Left kidney (tissue), 8 donors: ENCODE measurements at places on chromosomes 5 and 9. TPM values are rescaled to one million over a fixed set of nuclear protein-coding genes. Genes with fewer than 3 reads are reported as not detected.
A peak's percentile ranks its signal among the peaks of the same experiment; 100 is the strongest.

Gene SNAPC4
- 13.6 TPM for polyA plus RNA-seq

Gene SLC25A2
- 0.23 TPM for polyA plus RNA-seq

Gene SPINK4
- polyA plus RNA-seq: not detected

Gene SGCD
- 4.0 TPM for polyA plus RNA-seq

Gene ACOT12
- polyA plus RNA-seq: 1.2 TPM

Gene TRPM6
- polyA plus RNA-seq: 1.1 TPM

Gene TRPM3
- 15.4 TPM for polyA plus RNA-seq

Gene FOXD4L6
- polyA plus RNA-seq: not detected

Gene IL5
- 0.53 TPM for polyA plus RNA-seq

- DNase-seq: no peak
Measured at GRCh38 chr9:137298401-137299202, 3.5 kb downstream of the NRARP start.

DNA sequence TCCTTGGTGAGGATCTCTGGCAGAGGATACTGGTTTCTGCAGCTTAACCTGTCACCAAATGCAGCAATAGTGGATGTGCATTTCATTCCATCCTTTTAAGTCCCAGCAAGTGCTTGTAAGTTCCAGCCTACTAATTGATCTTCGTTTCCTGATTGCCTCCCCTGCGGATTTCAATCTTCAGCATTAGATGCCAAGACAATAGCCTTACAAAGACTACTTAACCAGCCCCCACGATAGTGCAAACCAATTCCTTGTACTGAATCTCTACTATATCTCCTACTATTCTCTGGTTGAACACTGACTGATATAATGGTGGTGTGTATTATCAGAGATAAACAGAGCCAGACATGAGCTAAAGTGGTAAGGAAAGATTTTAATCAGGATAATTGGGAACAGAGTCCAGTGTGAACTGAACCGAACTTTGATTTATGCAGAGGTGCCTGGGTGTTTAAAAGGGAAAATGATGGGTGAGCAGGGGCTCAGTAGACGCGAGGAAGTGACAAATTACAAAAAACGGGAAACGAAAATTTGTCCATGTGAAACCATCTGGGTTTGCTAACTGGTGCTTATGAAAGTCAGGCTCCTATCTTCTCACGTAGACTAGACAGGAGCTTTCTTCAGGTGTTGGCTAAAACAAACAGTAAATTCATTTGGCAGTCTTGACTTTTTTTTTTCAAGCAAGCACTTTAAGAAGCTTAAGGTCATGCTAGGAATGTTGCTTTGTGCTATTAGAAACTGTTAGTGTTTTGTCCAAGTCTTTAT is 106.9 kb upstream of the ST8SIA4 start:
- DNase-seq: no peak

DNA sequence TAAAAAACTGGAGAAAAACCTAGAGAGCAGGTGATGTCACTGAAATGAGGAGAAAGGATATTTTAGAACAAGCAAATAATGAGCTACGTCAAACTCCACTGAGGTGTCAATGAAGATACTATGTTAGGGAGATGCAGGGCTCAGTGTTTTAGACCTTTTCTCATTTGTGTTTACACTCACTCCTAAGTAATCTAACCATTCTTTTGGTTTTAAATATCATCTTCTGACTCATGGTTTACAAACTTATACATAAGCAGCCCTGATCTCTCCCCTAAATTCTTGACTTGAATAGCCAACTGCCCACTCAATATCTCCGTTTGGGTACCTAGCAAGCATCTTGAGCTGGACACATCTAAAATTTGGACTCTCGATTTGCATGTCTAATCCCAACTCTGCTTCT is 272.4 kb downstream of the MEF2C start:
- DNase-seq: no peak

- no peak for DNase-seq
Measured at GRCh38 chr5:168790002-168790635, 211.0 kb upstream of the PANK3 start.

DNA sequence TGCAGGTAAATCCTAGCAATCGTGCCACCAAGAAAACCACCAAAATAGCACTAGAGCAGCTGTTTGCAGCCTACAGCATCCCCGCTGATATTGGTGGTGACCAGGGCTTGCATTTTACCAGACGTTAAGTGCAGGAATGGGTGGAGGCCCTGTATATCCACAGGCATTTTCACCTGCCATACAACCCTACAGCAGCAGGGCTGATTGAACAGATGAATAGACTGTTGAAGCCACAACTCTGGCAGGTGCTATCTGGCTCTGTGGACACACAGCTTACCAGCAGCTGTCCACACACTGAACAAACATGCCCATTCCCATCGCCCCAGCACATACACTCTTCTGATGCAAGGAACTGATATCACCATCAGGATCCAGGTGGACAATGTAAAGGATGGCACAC is 154.5 kb upstream of the APC start:
- no peak for DNase-seq

GRCh38 chr9:90029386-90029785 is 424.6 kb downstream of the GADD45G start:
- no peak for DNase-seq

GRCh38 chr5:171386861-171387344 is 746 bp upstream of the NPM1 start:
- no peak for DNase-seq

DNA sequence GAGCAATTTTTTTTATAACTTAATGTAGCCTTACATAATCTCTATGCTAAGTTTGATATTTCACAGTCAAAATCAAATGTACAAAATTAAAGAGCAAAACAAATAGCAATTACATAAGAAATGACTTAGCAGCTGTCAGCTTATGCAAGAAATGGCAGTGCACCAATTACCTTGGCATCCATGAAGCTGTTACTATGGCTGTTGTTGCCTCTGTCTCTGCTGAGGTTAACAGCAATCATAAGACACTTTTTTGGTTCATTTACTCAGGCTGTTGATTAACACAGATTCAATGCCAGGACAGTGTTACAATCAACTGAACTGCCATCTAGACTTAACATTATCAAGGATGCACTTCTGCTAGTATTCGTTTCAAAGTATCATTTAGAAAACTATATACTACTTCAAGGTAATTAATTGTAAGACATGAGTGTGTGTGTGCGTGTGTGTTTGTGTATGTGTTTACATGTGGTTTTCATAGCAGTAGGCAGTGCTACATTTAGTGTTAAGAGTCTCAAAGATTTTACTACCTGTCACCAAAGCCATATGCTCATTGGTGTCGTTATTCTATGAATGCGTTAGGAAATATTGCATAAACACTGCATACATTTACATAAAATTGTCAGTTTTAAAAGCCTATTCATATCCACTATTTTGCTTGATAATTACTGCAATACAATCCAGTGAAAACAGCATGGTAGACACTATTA is 1084.2 kb upstream of the COX7C start:
- no peak for DNase-seq

DNA sequence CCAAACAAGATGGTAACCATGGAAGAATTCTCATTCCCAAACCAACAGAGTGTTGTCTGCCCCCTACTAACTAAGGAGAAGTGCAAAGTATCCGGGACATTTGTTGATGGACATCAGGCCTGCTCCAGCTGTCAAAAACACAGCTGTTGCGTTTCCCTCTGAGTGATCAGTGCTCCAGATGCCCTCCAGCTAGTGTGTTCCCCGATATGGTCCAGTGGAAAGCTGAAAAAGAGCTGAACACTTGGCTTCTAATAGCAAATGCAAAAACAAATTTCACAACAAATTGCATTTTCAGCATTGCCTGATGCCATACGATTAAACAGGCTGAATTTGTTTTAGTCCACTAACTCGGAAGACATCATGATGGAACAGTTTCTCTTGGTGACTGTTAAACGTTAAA is 1398.7 kb downstream of the PTPRD start:
- DNase-seq: peak; percentile 18

DNA sequence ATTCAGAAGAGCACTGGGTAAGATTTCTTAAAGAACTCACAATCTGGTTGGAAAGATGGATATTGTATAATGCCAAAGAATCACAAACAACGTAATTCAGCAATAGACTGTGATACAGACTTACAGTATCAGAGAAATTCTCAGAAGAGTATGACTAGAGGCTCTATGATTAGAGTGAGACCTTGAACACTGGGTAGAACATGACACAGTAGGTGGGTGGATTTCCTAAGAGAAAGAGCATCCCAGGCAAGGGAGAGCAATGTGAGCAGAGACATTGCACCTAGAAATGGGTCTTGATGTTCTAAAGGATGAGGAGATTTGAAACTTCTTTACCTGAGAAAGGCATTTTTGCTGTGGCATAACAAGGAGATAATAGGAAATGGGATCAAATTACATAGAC is 27.3 kb upstream of the CAST start:
- DNase-seq: no peak

GRCh38 chr9:36762958-36763357 is 190.3 kb downstream of the MELK start:
- DNase-seq: no peak

DNA sequence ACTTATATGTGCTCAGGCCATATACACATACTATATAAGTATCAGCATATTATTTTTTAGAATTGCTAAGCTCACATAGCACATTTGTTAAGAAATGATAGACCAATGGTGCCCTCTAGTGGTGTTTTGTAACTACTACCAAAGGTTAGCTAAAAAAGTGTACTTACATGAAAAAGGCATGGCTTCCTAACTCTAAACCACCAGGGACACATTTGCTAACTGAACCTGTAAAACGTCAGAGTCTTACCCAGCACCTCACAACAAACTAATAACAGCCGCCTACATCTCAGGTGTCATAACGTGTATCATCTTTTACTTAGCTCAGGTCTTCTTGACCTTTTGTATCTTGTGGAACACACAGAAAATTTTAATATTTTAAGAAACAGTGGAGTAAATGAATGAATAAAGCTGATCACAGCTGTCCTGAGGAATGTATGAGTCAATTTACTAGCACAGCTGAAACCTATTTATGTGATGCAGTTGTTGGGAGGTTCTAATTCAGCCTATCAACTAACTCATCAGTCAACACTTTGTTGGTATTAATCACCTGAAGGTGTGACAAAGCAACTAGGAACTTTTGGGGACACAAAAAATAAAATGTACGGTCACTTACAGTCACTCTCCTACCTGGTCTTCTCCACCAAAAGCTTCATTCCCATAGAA is 72.9 kb downstream of the BAAT start:
- peak; percentile 81 for DNase-seq

DNA sequence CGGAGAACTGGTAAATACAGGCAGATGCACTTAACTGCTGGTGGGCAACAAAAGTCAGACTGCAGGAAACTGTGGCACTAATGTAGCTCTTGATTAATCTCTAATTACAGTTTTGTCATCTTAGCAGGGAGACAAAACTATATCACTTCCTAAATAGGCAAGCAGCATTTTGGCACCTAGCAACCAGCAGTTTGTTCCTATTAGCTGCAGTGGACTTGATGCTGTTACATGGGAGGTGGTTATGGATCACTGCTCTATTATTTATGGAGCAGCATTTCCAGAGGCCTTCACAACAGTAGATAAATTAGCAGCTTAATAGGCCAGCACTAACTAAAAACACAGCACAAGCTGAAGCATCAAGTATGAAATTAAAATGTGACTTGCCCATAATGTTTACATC is 518.3 kb upstream of the ITGA1 start:
- peak; percentile 41 for DNase-seq

DNA sequence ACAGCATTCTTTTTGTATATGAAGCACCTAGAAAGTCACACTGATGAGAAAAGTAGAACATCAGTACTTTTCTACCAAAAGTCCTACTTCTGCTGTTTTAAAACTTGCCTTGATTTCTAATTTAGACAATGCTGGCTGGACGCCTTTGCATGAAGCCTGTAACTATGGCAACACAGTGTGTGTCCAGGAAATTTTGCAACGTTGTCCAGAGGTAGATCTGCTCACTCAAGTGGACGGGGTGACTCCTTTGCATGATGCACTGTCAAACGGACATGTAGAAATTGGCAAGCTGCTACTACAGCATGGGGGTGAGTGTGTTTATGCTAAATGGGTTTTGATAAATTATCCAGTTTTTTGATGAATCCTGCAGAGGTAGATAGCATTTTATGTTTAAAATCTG is 73.5 kb downstream of the SLF1 start:
- DNase-seq: no peak

DNA sequence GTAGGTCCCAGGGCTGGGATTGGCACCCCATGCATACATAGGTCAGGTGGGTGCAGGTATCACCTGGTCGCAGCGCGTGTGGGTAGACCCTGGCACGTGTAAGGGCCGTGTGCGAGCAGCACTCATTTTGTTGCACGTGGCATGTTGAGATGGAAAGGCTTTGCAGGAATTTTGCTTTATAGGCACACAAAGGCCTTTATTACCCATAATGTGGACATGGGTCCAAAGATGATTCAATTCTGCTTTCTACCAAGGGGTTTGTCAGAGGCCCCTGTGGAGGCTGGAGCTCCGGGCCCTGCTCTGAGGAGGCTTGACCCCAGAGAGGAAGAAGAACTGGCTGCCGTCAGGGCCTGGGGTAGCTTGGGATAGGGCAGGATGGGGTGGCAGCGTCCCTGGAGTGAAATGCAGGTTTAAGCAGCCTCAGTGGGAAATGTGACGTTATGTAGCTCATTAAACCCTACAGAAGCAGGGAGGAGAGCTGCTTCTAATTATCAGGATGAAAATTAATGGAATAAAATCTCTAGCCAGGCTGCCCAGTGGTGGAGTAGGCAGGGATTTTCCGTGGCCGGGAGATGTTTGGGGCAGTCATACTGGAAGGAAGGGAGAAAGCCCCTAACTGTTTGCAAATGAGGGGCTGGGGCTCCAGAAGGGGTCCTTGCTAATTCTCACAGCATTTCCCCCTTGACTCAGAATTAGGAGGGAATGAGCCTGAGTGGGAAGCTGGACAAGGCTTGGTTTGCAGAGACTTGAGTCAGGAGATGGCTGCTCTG is 103.3 kb upstream of the PITX1 start:
- DNase-seq: no peak

- DNase-seq: no peak
Measured at GRCh38 chr5:26282190-26282589, 756.2 kb downstream of the CDH9 start.

- DNase-seq: no peak
Measured at GRCh38 chr5:4766101-4766500, 374.0 kb upstream of the ADAMTS16 start.

- DNase-seq: no peak
Measured at GRCh38 chr5:53333160-53333559, 147.3 kb upstream of the FST start.

GRCh38 chr9:3447788-3448187 is 78.0 kb downstream of the RFX3 start:
- no peak for DNase-seq

DNA sequence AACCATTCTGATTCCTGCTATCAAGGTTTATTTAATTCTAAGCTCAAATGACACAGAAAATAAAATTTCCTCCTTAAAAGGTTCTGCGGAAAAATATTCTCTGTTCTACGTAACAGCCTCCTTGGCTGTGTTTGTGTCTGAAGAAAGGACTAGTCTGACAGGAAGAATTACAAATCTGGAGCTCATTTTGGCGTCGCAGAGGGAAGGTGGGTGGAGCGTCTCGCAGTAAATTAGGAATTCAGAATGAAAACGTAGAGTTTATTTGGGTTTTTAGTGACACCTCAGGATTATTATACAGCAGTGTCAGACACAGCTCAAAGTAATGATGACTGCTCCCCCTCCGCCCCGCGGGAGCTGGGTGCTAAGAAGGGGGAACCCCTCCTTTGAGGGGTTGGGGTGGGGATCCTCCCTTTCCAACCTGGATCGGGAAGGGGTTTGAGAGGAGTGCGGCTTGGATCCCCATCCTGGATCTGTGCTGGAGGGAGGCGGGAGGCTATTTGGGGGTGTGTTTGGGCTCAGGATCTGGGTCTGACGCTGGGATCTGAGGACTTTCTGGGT is 933 bp upstream of the TGFBR1 start:
- peak; percentile 28 for DNase-seq
